T-helper 2 cell (primary cell): ENCODE measurements at places on chromosomes 7 and 10.

- DNase-seq = no peak
Observed at GRCh38 chr7:44386139-44386913, 60.9 kb upstream of the CAMK2B start.

- no peak for DNase-seq
Observed at GRCh38 chr10:100864978-100865377, 47.8 kb upstream of the SLF2 start.

GRCh38 chr10:53135213-53135896, 362.8 kb upstream of the MBL2 start:
- no peak for DNase-seq

- DNase-seq = no peak
Observed at GRCh38 chr10:128187788-128188185, 61.6 kb upstream of the MKI67 start.

DNA sequence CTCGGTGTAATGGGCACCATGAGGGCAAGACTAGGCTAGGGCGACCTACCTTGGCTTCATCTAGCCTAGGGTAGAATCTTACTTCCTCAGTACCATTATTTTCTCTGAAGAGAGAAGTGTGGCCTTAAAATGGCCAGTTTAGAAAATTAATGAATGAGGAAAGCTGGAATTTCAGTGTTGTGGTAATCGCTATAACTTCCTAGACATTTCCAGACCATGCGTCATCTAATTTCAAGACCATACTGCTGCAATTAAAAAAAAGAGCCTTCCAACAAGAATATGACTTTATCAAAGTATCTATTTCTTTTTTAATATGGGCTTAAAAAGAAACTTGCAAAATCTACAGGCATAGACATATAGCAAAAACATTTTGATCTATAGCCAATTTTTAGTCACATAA, 68.5 kb downstream of the CPVL start:
- DNase-seq = no peak

DNA sequence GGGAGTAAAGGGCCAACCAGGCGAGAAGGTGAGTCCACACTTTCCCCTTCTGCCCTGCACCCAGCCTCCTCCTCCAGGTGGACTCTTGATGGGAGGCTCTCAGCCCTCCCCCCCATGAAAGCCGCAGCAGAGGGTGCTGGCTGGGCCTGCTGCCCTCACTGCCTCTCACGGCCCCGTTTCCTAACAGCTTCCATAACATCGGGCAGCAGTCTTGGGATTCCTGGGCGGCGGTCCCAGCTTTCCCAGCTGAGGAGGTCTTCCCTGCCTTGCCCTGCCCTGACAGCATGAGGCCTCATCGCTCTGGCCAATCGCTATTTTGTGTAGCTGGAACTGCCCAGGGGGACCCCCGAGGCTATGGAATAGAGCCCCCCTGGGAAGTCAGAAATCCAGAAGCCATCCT, 76.3 kb downstream of the COL13A1 start:
- DNase-seq = no peak

DNA sequence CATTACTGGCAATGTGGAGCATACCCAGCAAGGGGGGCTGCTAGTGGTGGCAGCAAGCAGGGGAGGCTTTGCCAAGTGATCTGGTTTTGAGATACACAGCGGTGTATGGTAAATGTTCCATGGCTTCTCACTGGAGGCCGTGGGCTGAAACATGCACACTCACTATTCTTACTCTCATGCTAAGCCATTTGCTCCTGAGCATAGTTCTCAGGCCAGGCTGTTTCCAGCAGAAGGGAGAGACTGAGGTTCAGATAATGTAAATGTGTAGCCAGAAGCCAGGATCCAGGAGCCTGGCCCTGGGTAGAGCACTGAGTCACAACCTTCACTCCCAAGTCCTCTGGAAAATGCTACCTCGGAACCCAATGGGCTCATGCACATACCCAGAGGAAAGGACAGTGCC, 757.9 kb downstream of the GRID1 start:
- DNase-seq = no peak

GRCh38 chr10:115867305-115867704, 405.7 kb downstream of the GFRA1 start:
- no peak for DNase-seq

DNA sequence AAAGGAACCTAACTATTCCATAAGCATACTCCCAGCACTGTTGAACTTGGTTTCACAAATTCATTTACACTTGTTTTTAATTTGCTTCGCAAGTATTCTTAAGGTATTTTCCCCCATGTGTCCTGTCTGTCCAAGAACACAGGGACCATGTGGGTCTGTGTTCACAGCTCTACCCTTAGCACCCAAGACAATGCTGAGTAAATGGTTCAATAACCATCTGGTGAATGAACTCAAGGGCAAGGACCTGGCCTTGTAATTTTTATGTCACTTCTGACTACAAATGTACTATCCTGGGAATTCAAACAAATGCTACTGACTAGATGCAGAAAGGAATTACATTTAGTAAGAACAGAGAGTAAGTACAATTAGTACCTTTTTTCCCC, 43.0 kb upstream of the SLIT1 start:
- no peak for DNase-seq

GRCh38 chr10:16570731-16571130, 49.1 kb upstream of the C1QL3 start:
- peak; percentile 39 for DNase-seq

DNA sequence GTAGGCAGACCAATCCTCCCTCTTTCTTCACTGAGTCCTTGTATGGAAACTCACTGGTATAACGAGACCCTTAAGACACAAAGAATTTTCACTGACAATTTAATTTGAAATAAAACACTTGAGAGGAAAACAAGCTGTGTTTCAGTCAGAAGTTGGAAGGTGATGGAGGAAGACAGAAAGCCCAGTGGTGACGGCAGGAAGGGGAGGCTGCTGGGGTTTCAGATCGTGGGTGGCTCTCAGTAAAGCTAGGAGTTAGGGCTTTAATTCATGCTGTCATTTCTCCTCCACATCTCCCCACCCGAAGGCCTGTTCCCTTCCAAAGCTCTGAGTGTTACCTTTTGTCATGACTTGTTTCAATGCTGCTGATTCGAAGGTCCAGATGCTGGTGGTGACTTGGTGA, 605.2 kb upstream of the DPP6 start:
- no peak for DNase-seq

DNA sequence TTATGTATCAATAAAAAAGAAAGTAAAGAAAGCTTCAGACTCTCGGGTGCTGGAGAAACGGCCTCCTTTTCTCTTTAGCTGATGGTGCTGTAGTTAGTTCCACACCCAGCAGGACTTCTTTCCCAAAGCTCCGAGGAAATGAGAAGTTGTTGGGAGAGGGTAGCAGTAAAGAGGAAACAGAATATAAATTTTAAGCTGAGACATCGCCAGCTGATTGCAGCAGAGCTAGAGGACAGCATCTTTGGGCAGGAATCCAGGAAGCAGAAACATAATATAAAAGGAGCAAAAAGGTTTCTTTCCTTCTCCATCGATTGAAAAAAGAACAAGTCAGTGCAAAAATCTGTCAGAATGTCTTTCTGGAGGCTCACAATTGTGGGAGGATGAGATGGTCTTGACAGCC, 616.9 kb upstream of the FOXK1 start:
- no peak for DNase-seq

- DNase-seq = no peak
Observed at GRCh38 chr7:127913686-127914085, 117.6 kb downstream of the LRRC4 start.

DNA sequence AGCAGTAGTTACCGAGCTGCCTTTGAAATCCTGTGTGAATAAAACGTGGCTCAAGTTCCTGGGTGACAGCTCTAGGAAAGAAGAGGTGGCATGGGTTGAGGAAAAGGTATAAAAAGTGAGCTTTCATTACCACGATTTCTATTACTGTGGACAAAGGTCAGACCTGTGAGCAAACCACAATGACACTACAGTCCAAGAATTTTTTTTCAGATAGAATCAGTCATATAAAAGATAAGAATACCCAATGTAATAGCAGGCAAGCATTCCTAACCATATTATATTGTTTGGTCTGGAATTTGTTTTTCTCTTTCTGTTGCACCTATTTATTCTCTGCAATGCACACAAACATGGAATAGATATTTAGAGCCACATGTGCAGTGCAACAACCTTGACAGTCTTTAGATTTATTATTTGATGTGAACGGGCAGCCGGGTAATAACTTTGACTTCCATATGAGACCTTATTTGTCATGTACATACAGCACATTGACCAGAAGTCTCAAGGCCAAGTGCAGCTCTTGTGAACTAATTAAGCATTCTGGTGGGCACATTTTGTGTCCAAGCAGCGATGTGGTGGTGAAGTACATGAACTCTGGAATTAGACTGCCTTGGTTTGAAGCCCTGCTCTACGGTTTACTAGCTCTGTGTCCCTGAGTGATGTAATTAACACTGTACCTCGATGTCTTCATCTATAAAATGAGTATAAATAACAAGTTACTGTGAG, 156.8 kb downstream of the NRCAM start:
- DNase-seq = no peak

DNA sequence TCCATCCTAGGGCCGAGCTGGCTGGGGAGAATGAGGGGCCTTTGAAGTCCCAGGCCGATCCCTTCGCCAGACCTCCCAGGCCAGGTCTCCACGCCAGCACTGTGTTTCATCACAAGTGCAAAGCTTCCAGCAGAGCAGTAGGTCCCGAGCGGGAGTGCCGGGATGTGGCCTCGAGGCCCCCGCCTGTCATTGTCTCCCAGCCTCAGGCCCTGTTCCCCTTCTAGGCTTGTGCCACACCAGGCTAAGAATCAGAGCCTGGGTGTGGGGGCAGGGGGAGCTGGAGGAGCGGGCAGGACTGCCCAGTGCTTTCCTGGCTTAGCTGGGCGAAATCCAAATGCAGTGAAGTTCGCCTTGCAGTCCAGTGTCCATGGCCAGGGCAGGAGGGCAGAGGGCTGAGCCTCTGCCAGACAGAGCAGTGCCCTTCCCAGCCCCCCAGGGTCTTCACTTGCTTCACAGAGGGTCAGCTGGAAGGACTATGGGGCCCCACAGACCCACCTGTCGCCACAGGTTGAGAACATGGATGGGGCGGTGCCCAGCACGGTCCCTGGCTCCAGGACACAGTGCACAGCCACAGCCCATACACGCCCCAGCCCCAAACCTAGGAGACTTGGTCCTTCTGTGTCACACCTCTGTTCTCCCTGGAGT, 20.2 kb upstream of the PFKFB3 start:
- no peak for DNase-seq

DNA sequence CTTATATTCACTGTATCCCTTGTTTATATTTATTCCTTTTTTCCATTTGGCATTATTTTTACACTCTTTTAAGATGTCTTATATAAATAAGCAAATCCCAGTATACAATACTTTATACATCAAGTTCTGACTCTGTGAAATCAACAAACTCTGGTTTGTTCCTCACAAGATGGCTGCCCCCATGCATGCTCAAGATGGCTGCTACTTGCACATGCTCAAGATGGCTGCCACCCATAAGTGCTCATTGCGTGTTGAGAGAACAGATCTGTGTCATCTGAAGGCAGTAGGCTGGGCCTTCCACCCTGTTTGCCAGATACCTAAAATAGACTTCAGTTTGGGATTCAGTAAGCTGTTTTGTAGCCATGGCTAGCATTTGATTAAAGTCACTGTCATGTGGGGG, 666.2 kb downstream of the TYW1 start:
- no peak for DNase-seq

DNA sequence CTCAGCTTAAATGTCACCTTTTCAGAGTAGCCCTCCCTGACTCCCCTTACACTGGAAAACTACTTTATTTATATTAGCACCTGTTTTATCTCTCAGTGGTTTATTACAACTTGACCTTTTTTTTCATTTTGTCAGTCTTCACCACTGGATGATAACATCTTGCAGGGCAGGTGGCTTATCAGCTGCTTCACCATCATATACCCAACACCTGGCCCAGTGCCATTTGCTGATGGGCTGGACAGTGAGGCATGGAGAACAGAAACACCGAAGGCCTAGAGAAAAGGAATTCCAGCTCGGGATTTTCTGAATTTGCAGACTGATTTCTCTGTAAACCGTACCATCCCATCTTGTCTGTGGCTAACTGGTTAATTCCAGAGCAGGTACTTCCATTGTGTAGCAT, 48.5 kb downstream of the SORCS3 start:
- no peak for DNase-seq

DNA sequence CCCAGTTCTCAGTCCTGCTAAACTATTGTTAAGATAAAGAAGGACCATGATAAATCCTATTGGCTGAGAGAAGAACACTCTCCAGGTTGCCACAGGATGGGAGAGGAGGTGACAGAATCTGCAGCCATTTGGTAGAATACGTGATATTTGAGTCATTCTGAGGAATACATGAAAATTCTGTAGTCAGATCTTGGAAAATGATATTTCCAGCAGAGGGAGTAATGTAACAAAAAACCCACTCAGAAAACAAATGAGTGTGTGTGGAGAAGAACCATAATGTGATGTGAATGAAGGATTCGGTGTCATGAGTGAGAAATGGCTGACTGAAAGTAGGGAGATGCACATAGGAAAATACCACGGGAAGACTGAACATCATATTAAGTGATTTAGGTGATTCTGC, 128.5 kb upstream of the PFKP start:
- no peak for DNase-seq

GRCh38 chr7:2617325-2617905, 14.4 kb upstream of the TTYH3 start:
- DNase-seq = no peak

GRCh38 chr10:72298592-72299519, 25.1 kb downstream of the DDIT4 start:
- no peak for DNase-seq

DNA sequence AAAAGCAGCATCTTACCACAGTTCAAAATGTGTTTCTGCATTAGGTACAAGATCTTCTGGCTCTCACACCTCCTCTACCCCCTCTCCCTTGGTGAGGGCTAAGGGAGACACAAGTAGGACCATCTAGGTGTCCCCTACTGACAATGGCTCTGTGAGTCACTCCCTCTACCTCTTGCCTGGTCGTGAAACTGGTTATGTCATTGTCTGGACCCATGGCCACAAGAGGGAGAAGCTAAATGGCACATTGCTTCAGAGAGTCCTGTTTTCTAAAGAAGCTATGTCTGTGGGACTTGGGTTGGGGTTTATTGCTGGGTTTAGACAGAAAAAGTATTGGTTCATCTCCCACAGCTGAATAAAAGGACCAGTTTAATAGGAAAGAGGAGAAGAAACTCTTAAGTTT, 4.0 kb upstream of the PLXNA4 start:
- no peak for DNase-seq

DNA sequence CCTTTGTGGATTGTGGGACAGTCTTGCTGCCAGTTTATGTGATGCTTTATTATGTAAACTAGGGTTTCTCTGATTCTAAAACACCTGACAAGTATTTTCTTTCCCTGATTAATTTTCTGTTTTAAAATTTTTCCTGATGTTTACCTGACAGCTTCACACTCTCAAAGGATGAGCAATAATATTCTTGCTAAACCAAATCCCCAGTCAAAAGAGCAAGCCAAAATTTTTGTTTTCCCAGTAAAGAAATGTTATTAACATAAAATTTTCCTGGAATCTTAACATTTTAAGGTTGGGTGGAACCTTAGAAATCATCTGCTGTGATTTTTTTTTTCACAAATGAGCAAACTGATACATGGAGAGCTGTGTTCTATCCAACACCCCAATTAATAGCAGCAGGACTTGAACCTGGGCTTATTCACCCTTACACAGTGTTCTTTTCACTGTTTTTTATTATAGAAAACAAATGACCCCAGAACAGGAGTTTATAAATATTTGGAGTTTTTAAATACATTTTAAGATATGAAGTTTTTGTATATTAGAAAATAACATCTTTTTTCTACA, 185.2 kb upstream of the VIPR2 start:
- no peak for DNase-seq

GRCh38 chr7:158228986-158229385, 358.6 kb downstream of the PTPRN2 start:
- DNase-seq = no peak

- DNase-seq = no peak
Observed at GRCh38 chr10:14801723-14802122, 27.0 kb upstream of the FAM107B start.

GRCh38 chr10:75103881-75104686, 7.4 kb upstream of the SAMD8 start:
- no peak for DNase-seq
